ENCODE measurements at places on chromosomes 4 and X. TPM values are rescaled to one million over a fixed set of nuclear protein-coding genes. Genes with fewer than 3 reads are reported as not detected.

The RBM47 gene
- total RNA-seq, result 0.40 TPM

The ADGRA3 gene
- 9.8 TPM for total RNA-seq

The ETFDH gene
- total RNA-seq, result 34.9 TPM

The HAND2 gene
- 48.7 TPM for total RNA-seq

The NXF2B gene
- total RNA-seq, result not detected

The TSPAN6 gene
- 16.8 TPM for total RNA-seq

The PCSK1N gene
- total RNA-seq, result not detected

The CLCN4 gene
- 6.3 TPM for total RNA-seq

The AFP gene
- 0.19 TPM for total RNA-seq

The CNKSR2 gene
- 2.9 TPM for total RNA-seq

The TSR2 gene
- 19.8 TPM for total RNA-seq

The PHEX gene
- total RNA-seq, result 0.66 TPM

The SPCS3 gene
- total RNA-seq, result 83.9 TPM

The GPR143 gene
- total RNA-seq, result not detected

The UGT2B10 gene
- total RNA-seq, result not detected

The ERAS gene
- total RNA-seq, result not detected

The SYTL4 gene
- 2.9 TPM for total RNA-seq

The SERPINA7 gene
- not detected for total RNA-seq

The ADH1A gene
- total RNA-seq, result 0.19 TPM
